WTC11 (cell line): ENCODE measurements at places on chromosomes 5 and 9. TPM values are rescaled to one million over a fixed set of nuclear protein-coding genes. Genes with fewer than 3 reads are reported as not detected.

- H3K36me3 ChIP-seq: no peaks in the 10 kb centered on the region
- no peaks in the 10 kb centered on the region for H3K27me3 ChIP-seq
- H3K27ac ChIP-seq: no peak overlapping the region
- no peak for DNase-seq
- no peaks in the 10 kb centered on the region for H3K4me1 ChIP-seq
- no peak overlapping the region for H3K4me3 ChIP-seq
These were observed 24.4 kb upstream of the TAL2 start for GRCh38 chr9:105637787-105638395.

- H3K27ac ChIP-seq: 0 out of 2 replicates have a peak overlapping the region, but pooled peaks have one; percentile 17
- H3K4me3 ChIP-seq: no peak overlapping the region
- no peaks in the 10 kb centered on the region for H3K36me3 ChIP-seq
- no peaks in the 10 kb centered on the region for H3K27me3 ChIP-seq
These were observed 53.9 kb downstream of the KCNN2 start for GRCh38 chr5:114415760-114416159.

- no peak overlapping the region for H3K4me3 ChIP-seq
These were observed 207.6 kb downstream of the FBXL17 start for GRCh38 chr5:108174286-108174685.

GRCh38 chr5:15966651-15967050 lies 212.9 kb downstream of the MARCHF11 start:
- no peaks in the 10 kb centered on the region for H3K27me3 ChIP-seq
- H3K27ac ChIP-seq: no peak overlapping the region
- no peak for DNase-seq
- no peaks in the 10 kb centered on the region for H3K36me3 ChIP-seq
- no peaks in the 10 kb centered on the region for H3K4me1 ChIP-seq

DNA sequence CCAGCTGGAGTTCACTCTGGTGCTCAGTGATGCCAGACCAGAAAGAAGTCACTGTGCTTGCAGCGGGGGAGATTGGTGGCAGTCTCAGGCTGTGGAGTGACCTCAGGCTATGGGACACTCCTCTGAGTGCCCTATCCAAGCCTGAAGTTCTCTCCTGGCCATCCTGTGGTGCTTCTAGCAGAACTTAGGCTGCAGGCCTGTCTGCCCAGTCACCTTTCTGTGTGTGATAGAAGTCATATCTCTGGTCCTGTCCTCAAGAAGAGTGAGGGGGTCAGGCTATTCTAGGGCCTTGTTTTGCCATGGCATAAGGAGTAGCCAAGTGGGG lies 9.3 kb downstream of the PDLIM4 start:
- H3K27me3 ChIP-seq: no peaks in the 10 kb centered on the region
- no peaks in the 10 kb centered on the region for H3K36me3 ChIP-seq
- H3K4me3 ChIP-seq: no peak overlapping the region
- peaks cover 3% of the 10 kb centered on the region; the same call in 1 of the 2 replicates for H3K4me1 ChIP-seq
- DNase-seq: no peak

GRCh38 chr5:131974956-131975726 lies 29.7 kb upstream of the MEIKIN start:
- H3K4me1 ChIP-seq: peaks cover 19% of the 10 kb centered on the region
- H3K27ac ChIP-seq: no peak overlapping the region
- H3K27me3 ChIP-seq: no peaks in the 10 kb centered on the region; the same call in 1 of the 2 replicates
- H3K4me3 ChIP-seq: peak overlapping the region; percentile 12

- H3K4me1 ChIP-seq: peaks cover 20% of the 10 kb centered on the region
- H3K27me3 ChIP-seq: peaks cover 64% of the 10 kb centered on the region
- DNase-seq: peak; percentile 83
- H3K36me3 ChIP-seq: no peaks in the 10 kb centered on the region
- H3K27ac ChIP-seq: no peak within 1 kb of the TSS
These were observed at the start of gene FRMD3 for GRCh38 chr9:83538172-83538889. TSS of gene FRMD3 (minus strand) at chr9:83538401. CDS start at chr9:83538231, 170 bp downstream.

GRCh38 chr5:124596595-124597421 lies 149.6 kb downstream of the ZNF608 start:
- no peaks in the 10 kb centered on the region for H3K27me3 ChIP-seq
- peaks cover 21% of the 10 kb centered on the region for H3K4me1 ChIP-seq
- no peaks in the 10 kb centered on the region for H3K36me3 ChIP-seq
- no peak for DNase-seq

DNA sequence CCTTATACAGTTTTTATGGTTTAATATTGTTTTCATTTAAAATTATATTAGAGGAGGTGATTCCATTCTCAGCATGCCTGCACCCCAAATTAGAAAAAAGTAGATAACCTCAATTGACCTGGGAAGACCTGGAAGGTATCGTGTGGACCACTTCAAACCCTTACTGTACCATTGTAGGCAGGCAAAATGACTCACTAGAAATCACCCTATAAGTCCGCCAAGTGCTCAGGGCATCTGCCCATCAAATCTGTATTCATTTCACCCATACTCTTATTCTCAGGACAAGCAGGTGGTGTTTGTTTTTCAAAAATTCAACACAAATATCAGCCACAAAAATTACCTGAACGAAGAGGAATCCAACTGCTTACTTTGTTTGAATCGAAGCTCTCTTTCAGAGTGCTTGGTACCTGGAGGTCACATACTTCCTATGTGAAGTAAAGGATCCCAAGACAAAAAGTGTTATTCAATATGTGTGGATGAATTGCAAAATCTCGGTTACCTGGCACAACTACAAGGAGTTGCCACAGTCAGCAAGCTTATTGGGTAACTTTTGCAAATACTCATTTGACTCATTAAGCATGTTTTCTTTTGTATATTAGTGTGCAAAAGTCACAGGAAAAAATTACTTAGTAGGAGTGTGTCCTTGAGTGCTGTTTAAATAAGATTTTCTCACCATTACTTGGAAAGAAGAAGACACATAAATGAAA lies 216.2 kb downstream of the ENC1 start:
- H3K4me3 ChIP-seq: no peak overlapping the region
- no peaks in the 10 kb centered on the region for H3K27me3 ChIP-seq

- peaks cover 3% of the 10 kb centered on the region; the same call in 1 of the 2 replicates for H3K27me3 ChIP-seq
- no peak for DNase-seq
- no peaks in the 10 kb centered on the region for H3K36me3 ChIP-seq
- H3K27ac ChIP-seq: no peak overlapping the region
These were observed 78.0 kb downstream of the APBA1 start for GRCh38 chr9:69594180-69594579.

The INSL4 gene
- not detected in 3 replicates for total RNA-seq

The IFNA2 gene
- total RNA-seq: not detected in 3 replicates

The TTC1 gene
- total RNA-seq: 46.4 to 48.3 TPM (median 47.4 TPM) in 3 replicates

The FCN2 gene
- not detected in 3 replicates for total RNA-seq
